ENCODE measurements at places on chromosomes 2 and 18.
A peak's percentile ranks its signal among the peaks of the same experiment; 100 is the strongest.

GRCh38 chr2:46229134-46230063 is 67.8 kb upstream of the EPAS1 start:
- no peak for DNase-seq

DNA sequence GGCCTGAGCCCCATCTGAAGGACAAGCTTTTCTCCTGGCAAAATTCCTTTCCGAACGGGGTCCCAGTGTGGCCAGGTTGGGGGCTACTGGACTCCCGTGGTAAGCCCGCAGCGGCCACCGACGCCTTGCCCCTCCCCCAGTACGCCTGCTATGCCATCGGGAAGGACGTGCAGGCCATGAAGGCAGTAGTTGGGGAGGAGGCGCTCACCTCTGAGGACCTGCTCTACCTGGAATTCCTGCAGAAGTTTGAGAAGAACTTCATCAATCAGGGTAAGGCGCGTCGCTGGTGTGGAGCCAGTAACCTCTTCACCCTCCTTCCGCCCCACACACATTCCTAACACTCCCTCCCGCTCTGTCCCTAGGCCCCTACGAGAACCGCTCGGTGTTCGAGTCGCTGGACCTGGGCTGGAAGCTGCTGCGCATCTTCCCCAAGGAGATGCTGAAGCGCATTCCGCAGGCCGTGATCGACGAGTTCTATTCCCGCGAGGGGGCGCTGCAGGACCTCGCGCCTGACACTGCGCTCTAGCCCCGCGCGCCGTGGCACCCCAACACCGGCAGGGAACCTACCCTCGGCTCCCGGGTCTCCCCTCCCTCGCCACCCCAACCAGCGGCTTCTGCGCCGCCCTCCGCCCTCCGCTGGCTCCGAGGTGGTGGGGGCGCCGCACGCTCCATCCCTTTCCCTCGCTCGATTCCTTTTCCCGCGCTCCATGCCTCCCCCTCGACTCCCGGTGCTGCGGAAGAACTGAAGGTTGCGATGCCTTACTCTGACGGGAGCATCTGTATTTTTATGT is 13.6 kb upstream of the ANKRD53 start:
- DNase-seq, result no peak

- DNase-seq, result no peak
Measured at GRCh38 chr2:30112561-30112960, 34.2 kb upstream of the YPEL5 start.

GRCh38 chr2:36921984-36922383 is 44.4 kb downstream of the STRN start:
- DNase-seq, result no peak

GRCh38 chr2:156538083-156538504 is 101.9 kb downstream of the GPD2 start:
- no peak for DNase-seq

DNA sequence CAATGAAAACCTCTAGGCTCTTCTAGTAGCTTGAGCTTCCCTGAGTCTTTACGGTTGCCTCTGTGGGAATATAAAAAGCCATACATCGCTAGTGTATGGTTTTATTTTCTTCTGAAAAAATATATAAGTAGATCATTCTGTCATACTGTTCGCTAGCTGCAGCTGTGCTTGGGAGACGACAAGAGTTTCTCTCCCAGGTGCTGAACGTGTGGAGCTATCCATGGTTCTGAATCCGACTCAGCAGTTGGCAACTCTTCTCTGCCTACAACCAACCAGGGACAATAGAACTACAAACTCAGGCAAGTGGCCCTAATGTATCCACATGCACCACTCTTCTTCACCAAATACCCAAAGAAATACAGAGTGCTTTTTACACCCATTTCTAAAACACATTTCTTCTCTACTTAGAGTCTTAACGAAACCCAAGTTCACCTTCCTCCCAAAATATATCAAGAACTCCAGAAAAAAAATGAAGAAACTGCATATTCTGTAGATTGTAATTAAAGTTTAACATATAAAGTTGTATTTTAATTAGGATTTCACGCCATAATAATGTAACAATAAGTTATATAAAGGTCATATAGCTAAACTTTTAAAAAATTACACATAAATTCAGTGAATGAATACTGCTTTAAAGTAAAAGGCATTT is 2.2 kb upstream of the KCNH7 start:
- DNase-seq, result peak; percentile 32

DNA sequence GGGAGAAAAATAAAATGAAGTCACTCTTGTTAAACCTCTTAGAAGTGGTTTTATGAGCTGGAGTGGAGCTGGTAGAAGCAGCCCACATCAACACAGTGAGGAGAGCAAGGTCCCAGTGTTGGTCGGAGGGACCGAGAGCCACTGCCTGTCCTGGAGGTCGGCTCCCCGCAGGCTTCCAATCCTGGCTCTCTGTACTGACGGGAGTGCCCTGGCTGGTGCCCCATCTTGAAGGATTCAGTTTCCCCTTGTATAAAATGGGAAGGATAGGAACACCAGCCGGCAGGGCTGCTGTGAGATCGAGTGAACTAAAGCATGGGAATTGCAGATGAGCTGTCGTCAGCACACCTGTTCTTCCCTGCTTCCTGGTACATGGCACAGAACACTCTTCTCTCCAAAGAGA is 104.3 kb upstream of the ID2 start:
- DNase-seq, result no peak

Measured in brain pericyte (primary cell).